CD4-positive, alpha-beta T cell (primary cell): ENCODE measurements at places on chromosomes 3 and 15. TPM values are rescaled to one million over a fixed set of nuclear protein-coding genes. Genes with fewer than 3 reads are reported as not detected.

- DNase-seq = no peak
- peak overlapping the region; percentile 8 for H3K4me3 ChIP-seq
- no peaks in the 10 kb centered on the region for H3K27me3 ChIP-seq
- no peaks in the 10 kb centered on the region for H3K36me3 ChIP-seq
- H3K27ac ChIP-seq = peak overlapping the region; percentile 38
These were observed 573.9 kb downstream of the AGBL1 start for GRCh38 chr15:86653344-86654197.

- no peaks in the 10 kb centered on the region for H3K4me1 ChIP-seq
- no peaks in the 10 kb centered on the region for H3K27me3 ChIP-seq
- DNase-seq = no peak
- H3K36me3 ChIP-seq = peaks cover 79% of the 10 kb centered on the region
These were observed 15.3 kb downstream of the MRPL47 start for GRCh38 chr3:179589143-179589542.

GRCh38 chr3:100100425-100100824 is 13.9 kb downstream of the FILIP1L start:
- H3K27me3 ChIP-seq = no peaks in the 10 kb centered on the region
- DNase-seq = no peak
- no peak overlapping the region for H3K27ac ChIP-seq
- H3K4me1 ChIP-seq = no peaks in the 10 kb centered on the region
- no peaks in the 10 kb centered on the region for H3K36me3 ChIP-seq
- H3K4me3 ChIP-seq = no peak overlapping the region

- no peak for DNase-seq
- no peak overlapping the region for H3K27ac ChIP-seq
- no peaks in the 10 kb centered on the region for H3K27me3 ChIP-seq
- no peak overlapping the region for H3K4me3 ChIP-seq
- peaks cover 35% of the 10 kb centered on the region for H3K36me3 ChIP-seq
These were observed 18.0 kb upstream of the SPTBN5 start for GRCh38 chr15:41911691-41912345.

ENTPD3 gene
- total RNA-seq = not detected

- no peaks in the 10 kb centered on the region for H3K27me3 ChIP-seq
- H3K36me3 ChIP-seq = no peaks in the 10 kb centered on the region
- no peak overlapping the region for H3K27ac ChIP-seq
These were observed 12.2 kb downstream of the NCEH1 start for GRCh38 chr3:172698631-172699030.

GRCh38 chr15:49881866-49882265 is 237.2 kb downstream of the ATP8B4 start:
- no peak overlapping the region for H3K4me3 ChIP-seq
- H3K36me3 ChIP-seq = no peaks in the 10 kb centered on the region
- no peak for DNase-seq
- H3K27ac ChIP-seq = no peak overlapping the region
- H3K4me1 ChIP-seq = no peaks in the 10 kb centered on the region

CCR1 gene
- 0.34 TPM for total RNA-seq

DNA sequence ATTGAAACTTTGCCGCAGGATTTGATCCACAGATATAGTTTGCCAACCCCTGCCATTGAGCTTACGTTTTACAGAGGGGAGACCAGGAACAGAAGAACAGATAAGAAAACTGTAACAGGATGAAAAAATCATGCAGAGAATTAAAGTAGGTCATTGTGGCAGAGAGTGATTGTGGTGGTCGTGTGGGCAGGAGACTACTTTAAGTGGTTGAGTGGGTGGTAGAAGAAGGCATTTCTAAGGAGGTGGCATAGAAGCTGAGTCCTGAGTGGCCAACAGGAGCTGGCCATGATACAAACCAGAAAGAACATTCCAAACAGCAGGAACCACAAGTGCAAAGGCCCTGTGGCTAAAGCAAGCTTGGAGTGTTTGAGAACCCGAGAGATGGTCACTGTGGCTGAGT is 34.5 kb downstream of the COLQ start:
- no peaks in the 10 kb centered on the region for H3K27me3 ChIP-seq
- H3K27ac ChIP-seq = no peak overlapping the region
- H3K4me3 ChIP-seq = no peak overlapping the region
- H3K4me1 ChIP-seq = no peaks in the 10 kb centered on the region
- no peak for DNase-seq

DNA sequence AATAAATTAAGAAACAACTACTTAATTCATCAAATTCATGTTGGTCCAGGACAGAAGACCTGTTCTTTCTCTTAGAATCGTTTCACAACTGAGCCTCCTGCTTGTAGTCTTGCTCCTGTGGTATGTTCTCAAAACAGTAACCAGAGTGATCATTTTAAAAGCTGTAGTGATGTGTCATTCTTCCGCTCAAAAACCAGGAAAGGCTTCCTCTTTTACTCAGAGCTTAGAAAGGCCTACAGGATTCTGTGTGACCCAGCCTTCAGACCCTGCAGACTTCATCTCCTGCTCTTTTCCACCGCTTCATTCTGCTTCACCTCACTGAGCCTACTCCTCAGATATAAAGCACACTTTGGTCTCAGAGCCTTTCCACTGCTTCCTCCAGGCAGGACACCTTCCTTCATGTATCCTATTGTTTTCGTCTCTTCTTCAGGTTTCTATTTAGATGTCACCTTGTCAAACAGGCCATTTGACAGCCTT is 22.7 kb downstream of the ST6GAL1 start:
- DNase-seq = no peak
- peaks cover 61% of the 10 kb centered on the region for H3K4me1 ChIP-seq
- peaks cover 26% of the 10 kb centered on the region for H3K36me3 ChIP-seq

DNA sequence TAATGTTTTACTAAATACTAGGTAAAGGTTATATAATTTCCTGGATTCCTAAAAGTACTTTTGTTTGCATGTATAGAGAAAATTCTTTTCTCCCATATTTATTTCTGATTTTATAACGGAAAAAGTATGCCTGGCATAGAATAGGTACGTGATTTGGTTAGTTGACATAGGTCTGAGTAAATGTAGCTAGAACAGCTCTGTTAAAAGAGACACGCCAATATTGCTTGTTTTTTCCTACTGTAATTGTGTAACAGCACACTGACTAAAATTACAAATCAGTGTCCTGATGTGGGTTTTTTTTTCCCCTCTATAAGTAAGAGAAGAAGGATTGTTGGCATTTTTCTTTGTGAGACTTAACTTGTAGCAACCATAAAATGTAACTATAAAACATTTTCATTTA is 26.7 kb downstream of the KLHL24 start:
- H3K27ac ChIP-seq = no peak overlapping the region
- no peaks in the 10 kb centered on the region for H3K27me3 ChIP-seq
- H3K4me1 ChIP-seq = peaks cover 3% of the 10 kb centered on the region
- no peak for DNase-seq
